Mammary epithelial cell (primary cell): ENCODE measurements at places on chromosomes 2 and 18.
A peak's percentile ranks its signal among the peaks of the same experiment; 100 is the strongest.

DNA sequence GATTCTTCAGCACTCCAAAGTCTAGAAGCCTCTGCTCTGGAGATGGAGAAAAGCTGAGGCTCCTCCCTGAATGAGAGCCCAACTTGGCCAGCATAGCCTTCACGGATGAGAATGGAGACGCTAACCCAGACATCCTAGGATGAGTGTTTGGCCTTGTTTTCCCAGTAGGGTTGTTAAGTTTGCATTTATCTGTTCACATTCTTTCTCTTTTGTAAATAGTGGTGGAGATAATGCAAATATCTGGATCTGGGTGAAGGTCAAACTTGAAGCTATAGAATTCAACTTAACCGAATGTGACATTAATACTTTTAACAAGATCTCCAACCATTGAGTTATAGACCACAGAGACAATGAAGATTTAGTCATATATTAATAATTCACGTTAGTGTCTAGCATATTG is 53.4 kb upstream of the BZW1 start:
- no peak for DNase-seq

- DNase-seq: no peak
Measured at GRCh38 chr2:252001-252602, 11.7 kb downstream of the SH3YL1 start.

DNA sequence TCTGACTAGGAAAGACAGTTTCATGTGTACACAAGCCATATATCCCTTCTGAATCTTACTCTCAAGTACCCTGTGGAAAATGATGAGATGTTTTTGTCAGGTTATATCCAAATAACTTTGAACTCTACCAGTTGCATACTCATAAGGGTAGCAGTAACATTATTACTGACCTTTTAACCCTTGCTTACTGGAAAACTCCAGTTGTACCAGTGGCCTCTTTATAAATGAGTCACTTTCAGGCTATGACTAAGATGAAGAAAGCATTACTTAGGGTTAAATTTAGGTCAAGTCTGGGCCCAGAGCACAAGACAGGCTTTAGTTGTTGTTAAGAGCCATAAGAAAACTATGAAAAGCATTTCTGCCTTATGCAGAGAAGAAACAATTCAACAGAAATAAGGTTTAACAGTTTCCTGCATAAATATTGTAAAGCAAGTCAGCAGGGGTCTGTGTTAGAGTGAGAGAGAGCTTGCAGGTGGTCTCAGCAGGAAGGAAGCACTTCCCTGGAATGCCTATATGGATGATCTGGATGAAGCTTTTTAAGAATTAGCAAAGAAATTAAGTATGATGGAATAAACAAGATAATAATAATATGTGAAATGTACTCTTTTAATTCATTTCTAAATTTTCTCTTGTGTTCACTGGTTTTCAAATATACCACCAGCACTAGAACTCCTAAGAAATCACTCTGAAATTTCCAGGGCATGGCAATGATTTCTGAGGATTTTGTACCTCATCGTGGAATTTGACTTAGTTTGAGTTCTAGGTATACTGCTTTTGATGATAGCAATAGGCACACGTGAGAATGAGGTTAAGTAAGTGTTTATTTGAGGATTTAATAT is 126.6 kb downstream of the UBE2E3 start:
- peak; percentile 86 for DNase-seq

GRCh38 chr2:240655931-240656886 is 26.5 kb downstream of the AQP12B start:
- DNase-seq: peak; percentile 20

DNA sequence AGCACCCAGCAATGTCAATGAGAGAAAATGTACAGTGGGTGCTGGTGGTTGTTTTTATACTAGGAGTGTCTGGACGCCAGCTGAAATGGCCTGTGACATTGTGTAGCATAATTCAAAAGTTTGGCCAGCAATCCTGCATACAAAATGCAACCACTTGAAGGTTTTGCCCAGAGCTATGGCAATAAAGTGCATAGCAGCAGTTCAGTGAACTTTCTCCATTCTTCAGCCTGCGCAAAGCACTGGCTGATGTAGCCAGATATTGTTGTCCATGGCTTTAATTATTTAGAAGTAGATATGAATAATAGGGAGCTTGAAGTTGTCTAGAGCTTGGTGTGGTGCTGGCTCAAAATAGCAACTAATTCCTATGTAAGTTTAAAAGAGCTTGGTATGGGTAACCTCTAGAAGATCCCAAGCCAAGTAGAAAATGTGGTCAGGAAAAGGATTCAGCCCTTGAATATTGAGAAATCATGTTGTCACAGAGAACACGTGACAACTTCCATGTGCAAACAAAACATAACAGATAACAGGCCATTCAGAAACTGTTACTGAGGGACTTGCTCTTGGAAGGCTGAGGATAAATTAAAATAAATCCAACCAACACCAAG is 33.3 kb upstream of the PGAP1 start:
- DNase-seq: no peak

DNA sequence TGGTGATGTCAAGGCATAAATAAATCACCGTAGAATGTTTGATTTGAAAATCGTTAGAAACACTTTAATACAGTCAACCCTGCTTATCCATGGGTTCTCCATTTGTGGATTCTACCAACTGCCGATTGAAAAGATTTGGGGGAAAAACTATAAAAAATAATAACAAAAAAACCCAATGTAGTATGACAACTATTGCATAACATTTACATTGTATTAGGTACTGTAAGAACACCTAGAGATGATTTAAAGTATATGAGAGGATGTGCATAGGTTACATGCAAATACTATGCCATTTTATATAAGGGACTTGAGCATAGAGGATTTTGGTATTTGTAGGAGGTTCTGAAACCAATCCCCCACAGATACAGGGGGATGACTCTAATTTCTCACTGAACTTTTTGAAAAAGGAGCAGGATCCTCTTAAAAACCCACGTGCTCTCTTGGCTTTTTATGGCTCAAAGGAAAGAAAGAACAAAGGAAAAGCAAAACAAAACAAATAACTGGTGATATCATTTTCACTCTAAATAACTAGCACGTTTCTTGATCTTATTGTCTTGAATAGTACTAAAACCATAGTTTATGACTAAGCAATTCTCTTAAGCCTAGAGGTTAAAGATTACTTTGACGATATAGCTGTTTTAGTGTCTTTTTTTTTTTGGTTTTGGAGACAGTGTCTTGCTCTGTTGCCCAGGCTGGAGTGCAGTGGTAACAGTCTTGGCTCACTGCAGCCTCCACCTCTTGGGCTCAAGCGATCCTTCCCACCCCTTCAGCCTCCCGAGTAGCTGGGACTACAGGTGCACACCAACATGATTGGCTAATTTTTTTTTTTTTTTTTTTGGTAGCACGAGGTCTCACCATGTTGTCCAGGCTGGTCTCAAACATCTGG is 17.0 kb downstream of the GMCL1 start:
- no peak for DNase-seq

DNA sequence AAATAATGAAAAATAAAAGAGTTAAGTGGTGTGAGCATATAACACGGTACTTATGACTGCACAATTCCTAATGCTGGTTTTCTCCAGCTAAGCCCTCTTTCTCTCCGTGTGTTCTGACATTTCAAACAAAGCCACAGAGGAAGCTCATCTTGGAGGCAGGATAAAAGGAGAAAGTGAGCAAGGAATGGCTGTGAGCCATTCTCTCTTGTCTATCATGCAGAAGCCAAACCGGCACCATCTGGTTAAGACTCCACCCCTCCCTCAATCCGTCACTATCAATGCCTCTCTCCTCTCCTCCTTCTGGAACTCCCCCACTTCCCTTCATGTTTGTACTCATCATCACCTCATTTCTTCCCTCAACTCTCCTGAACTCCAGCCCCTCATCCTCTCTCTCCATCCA is 210.4 kb downstream of the TMEM163 start:
- no peak for DNase-seq

- no peak for DNase-seq
Measured at GRCh38 chr2:7084601-7085000, 167.4 kb downstream of the RNF144A start.

DNA sequence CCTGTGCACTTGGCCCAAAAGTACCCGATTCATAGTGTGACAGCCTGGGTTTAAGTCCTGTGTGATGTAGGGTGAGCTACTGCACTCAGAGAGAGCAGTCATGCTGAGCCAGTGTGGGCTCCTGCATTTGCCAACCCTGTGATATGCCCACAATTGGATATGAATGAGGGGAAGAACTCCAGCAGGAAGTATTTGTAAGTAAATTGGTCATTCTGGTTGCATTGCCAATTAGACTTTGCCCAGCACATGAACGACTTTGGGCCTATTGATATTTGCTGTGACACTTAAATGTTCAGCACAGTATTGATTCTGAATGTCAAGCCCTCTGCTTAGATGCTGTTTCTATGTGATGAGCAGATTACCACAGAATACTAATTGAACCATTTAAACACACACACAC is 570.9 kb downstream of the PIK3C3 start:
- no peak for DNase-seq

- no peak for DNase-seq
Measured at GRCh38 chr18:45488645-45489044, 126.6 kb upstream of the SLC14A2 start.

DNA sequence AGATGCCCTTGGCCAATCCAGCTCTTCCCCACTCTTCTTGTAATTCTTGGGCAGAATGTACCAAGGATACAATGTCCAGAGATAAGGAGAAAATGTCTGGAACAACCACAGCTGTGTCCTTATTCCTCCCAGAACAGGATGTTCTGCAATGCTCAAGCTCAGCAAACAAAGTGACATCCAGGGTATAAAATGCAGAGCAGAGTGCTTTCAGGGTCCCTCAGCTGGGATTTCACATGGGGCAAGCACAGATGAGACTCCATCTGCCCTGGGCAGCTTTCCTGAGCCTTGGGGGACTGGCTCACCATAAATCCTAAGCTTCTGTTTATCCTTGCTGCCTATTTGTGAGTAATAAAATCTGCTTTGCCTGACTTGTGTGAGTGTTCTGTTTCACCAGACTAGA is 127.4 kb downstream of the VAPA start:
- DNase-seq: no peak

GRCh38 chr2:221850076-221850475 is 278.0 kb upstream of the EPHA4 start:
- no peak for DNase-seq

GRCh38 chr18:69727912-69728572 is 219.6 kb downstream of the CD226 start:
- no peak for DNase-seq

- no peak for DNase-seq
Measured at GRCh38 chr2:148565272-148565894, 79.2 kb upstream of the EPC2 start.

DNA sequence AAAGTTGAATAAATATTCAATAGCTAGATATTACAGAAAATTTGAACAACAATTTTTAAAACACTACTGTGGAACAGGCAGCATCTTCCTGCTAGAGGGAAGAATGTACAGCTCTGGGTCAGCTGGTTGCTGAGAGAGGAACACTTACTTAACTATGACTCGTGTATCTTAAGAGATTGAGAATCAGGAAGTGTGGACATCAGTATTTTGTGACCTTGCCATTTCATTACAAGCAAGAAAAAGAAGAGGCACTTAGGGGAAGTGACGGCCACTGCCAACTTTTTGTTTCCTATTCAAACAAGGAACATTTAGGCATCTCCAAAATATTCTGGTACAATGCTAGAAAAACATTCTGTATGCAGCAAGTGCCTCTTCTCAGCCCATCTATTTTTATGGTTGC is 45.9 kb downstream of the ITPRID2 start:
- DNase-seq: peak; percentile 11

DNA sequence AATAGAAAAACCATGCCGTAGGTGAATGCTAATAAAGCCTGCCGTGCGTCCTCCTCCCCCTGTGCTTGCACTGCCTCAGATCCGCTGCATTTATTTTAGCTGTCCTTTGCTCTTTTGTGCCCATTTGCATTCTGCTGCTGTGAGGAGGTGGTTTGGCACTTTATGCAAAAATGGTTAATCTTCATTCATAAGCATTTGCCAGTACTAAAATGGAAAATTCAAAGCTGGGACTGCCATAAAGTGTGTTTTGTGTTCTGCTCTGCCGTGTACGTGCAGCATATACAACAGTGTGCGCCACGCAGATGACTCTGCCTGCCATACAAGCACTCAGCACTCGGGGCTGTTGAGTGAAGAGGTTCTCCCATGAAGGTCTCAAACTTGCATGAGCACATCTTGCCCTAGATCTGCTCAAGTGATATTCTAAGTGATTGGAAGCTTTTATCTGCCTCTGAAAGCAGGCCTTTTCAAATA is 73.6 kb downstream of the SPATS2L start:
- no peak for DNase-seq

DNA sequence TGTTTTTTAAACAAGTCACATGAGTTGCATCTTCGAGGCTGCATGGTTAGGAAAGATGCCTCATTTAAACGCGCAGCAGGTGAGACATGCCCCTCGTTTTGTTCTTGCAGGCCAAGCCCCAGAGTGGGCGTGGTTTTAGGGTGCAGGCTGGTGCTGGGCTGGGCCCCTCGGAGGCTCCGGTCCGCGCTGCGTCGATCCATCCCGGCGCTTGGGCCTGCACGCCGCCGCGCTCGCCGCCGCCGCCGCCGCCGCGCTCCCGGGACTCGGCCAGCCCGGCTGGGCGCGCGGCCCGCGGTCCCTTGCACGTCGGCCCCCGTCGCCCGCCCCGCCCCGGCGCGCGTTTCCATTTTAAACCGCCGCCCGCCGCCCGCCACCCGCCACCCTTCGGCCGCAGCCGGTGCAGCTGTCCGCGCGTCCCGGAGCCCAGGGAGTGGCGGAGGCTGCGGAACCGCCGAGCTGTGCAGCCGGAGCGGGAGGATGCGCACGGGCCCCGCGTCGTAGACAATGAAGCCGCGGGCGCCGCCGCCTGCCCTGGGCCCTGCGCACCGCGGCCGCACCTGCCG is 175.5 kb downstream of the AGAP1 start:
- peak; percentile 72 for DNase-seq

GRCh38 chr2:234625626-234626250 is 128.9 kb upstream of the ARL4C start:
- no peak for DNase-seq

- no peak for DNase-seq
Measured at GRCh38 chr2:141271346-141271745, 859.5 kb downstream of the LRP1B start.

DNA sequence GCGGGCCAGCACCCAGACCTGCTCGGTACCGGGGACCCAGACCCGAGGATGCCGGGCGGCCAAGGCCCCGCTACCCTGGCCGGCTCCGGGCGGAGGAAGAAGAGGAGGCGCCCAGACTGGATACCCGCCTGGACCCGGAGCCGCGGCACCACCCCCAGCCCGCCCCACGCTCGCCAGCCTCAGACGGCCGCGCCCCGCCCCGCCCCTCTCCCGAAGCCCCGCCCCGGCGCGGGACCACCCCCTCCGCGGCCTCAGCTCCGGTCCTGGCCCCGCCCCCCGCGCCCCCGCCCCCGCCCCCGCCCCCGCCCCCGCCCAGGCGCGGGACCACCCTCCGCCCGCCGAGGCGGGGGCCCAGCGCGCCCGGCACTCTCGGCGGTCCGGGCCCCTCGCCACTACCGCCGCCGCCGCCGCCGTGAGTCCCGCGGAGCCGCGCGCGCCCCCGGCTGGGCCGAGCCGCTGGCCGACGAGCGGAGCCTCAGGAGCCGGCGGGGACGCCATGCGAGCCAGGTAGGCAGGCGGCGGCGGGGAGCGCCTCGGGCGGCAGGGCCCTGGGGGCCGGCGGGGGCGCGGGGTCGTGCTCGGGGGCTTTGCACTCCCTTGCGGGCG is at the start of gene SH3BP4:
SH3BP4 (plus strand) TSS at position 354 of the 606 bp plus-strand sequence. CDS start 82,986 bp downstream, outside the sequence.
- DNase-seq: peak; percentile 66
